Type B pancreatic cell (in vitro differentiated cells): ENCODE measurements at places on chromosomes 16 and 17. TPM values are rescaled to one million over a fixed set of nuclear protein-coding genes. Genes with fewer than 3 reads are reported as not detected.

- H3K36me3 ChIP-seq, result peaks cover 6% of the 10 kb centered on the region
- no peak for DNase-seq
- H3K4me3 ChIP-seq, result no peak overlapping the region
- no peak overlapping the region for H3K27ac ChIP-seq
These were observed 5.2 kb downstream of the KRT39 start for GRCh38 chr17:40961591-40961990.

DNA sequence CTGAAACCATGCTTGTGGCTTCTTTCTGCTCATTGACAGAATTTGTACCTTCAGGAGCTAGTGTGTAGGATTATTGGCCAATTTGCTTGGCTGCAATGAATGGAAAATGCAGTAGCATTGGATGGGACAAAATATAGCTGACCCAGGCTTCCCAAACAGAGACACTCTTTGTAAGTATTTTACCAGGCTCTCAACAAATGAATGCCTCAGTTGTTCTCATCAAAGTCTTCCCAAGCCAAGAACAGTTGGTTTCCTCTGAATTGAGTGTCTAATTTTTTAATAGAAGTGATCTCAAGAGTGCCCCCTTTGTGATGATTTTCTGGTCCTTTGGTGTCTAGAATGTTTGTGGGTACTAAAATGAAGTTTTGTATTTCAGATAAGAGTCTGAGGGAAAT, 140.9 kb downstream of the SHISA9 start:
- H3K27me3 ChIP-seq, result peaks cover 5% of the 10 kb centered on the region
- no peaks in the 10 kb centered on the region for H3K4me1 ChIP-seq
- H3K36me3 ChIP-seq, result no peaks in the 10 kb centered on the region
- H3K27ac ChIP-seq, result no peak overlapping the region
- no peak for DNase-seq

The DBNDD1 gene
- total RNA-seq, result 11.6 and 21.2 TPM in 2 replicates

DNA sequence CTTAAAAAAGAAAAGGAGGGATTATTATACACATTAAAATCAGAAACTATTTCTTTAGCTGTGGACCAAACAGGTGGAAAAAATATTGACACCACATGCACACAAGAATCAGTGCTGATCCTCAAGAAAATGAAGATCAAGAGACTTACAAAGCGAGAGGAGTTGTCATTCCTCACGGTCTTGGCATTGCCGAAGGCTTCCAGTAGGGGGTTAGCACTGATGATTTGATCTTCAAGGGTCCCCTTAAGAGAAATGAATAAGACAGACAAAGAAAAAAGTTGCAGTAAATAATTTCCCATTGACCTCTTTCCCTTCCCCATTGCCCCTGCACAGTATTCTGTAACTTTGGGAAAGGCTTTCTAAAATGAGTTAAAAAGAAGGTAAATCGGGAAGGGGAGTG, 6.0 kb downstream of the MYH4 start:
- no peak for DNase-seq
- H3K4me3 ChIP-seq, result no peak overlapping the region
- no peaks in the 10 kb centered on the region for H3K4me1 ChIP-seq
- no peaks in the 10 kb centered on the region for H3K36me3 ChIP-seq

DNA sequence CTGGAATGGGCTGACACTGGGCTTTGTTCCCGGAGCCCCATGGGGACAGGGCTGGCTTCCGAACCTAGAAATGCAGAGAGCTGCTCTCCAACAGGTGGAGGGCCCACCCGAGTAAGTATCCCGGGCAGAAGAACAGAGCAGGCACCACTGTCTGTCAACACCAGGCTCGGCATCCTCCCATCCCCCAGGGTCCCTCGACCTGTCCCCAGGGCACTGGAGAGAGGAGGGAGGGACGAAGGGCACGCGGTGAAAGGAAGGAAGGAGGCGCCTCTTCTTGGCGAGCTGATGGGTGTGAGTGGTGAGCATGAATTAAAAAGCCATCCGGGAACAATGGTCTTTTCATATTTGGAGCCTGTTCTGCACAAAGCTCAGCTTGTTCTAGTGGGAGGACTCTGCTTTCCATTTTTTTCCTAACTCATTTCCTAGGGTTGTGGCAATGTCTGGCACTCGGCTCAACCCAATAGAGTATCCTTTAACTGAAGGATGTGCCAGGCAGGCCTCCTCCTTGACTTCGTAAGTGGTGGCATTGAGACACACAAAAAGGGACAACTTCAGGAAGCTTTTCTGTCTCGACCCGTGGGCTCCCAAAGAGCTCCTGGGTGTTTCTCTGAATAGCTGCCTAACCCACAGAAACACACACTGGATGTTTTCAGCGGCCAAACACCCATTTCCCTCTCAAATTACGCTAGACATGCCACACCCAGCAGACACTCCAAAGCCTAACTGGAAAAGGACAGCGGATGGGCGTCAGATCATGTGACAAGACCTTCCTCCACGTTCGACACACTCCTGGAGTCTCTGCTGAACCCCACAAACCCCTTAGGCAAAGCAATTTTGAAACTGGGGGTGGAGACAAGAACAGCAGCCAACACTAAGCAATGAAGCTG, 47.7 kb downstream of the ZFHX3 start:
- peaks cover 46% of the 10 kb centered on the region for H3K4me1 ChIP-seq
- H3K4me3 ChIP-seq, result peak overlapping the region; percentile 5
- no peaks in the 10 kb centered on the region for H3K27me3 ChIP-seq
